ENCODE measurements at places on chromosomes 1 and 21.
A peak's percentile ranks its signal among the peaks of the same experiment; 100 is the strongest.

DNA sequence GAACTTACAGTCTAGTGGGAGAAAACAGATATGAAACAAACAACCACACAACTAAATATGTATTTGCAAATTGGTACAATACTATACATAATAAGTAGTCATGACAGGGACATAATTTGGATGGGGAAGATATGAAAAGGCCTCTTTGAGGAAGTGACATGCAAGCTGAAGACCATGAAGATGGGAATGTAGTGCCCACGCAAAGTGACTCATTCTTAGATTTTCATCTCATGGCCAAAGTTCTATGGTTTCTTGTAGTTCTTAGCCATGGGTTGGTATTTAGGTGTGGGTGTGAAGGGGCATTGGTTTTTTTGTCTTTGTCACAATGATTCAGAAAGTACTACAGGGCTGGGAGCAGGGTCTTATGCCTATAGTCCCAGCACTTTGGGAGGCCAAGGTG, 105.4 kb upstream of the FAM78B start:
- H3K4me1 ChIP-seq: no peaks in the 10 kb centered on the region
- H3K27ac ChIP-seq: no peak overlapping the region
- DNase-seq: no peak
- H3K27me3 ChIP-seq: no peaks in the 10 kb centered on the region

DNA sequence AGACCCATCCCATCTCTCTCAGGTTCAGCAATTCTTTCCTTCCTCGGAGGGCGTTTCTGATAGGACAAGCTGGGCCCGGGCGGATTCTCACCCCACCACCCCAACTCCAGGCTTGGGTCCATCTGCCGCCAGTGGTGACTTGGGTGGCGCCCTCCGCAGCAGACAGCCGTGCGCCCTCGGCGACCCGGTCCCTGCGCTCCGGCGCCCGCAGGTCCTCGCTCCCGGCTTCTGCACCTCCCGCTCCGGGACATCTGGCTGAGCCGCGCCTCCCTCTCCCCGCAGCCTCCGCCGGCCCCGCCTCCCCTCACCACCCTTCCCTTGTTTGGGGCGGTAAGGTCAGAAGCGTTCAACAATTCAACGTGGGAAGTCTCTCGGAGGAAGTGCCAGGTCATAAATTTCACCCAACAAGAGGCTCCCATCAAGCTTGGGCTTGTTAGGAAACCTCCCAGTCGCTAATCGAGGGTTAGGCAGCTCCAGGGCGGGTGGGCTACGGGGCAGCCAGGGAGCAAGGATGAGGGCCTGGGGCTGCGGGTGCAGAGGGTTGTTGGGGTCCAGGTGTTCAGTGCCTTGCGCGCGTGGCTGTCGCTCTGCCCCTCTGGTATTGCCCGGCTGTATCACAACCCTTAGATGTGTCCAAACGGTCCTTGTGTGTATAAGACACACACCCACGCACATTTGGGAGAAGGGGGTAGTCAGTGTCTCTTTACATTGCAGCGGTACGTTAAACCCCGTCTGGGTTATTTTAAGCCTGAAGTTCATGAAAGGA, 39.8 kb downstream of the OLIG1 start:
- no peak overlapping the region for H3K4me3 ChIP-seq
- H3K36me3 ChIP-seq: no peaks in the 10 kb centered on the region
- peaks cover 93% of the 10 kb centered on the region for H3K27me3 ChIP-seq
- H3K27ac ChIP-seq: no peak overlapping the region
- H3K4me1 ChIP-seq: no peaks in the 10 kb centered on the region

DNA sequence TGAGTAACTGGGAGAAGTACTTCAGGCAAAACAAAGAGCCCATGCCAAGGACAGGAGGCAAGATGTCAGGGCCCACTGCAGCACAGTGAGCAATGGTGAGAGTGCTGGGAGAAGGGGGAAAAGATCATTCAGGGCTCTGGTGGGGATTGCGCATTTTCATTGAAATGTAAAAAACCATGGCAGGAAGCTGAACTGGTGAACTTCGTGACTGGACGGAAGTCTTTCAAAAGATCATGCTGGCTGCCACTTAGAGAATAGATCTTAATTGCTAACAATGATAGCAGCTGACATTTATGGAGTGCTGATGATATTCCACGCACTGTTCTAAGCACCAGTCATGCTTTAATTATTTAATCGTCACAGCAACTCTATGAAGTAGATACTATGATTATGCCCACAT, 107.0 kb downstream of the TGFBR3 start:
- H3K4me1 ChIP-seq: no peaks in the 10 kb centered on the region
- no peak overlapping the region for H3K4me3 ChIP-seq
- no peak for DNase-seq
- H3K27me3 ChIP-seq: no peaks in the 10 kb centered on the region
- no peaks in the 10 kb centered on the region for H3K36me3 ChIP-seq

DNA sequence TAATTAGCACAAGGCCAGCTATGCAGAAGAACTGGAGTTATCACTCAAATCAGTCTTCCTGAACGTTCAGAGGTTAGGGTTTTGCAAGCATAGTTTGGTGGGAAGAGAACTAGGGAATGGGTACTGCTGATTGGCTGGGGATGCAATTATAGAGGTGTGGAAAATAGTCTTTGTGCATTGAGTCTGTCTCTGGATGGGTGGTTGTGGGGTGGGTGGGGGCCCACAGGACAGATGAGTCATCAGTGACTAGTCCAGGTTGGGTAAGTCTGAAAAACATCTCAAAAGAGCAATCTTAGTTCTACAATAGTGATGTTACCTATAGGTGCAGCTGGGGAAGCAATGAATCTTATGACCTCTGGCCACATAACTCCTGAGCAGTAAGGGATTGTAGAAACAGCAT, 89.7 kb upstream of the HMCN1 start:
- H3K4me3 ChIP-seq: no peak overlapping the region
- H3K4me1 ChIP-seq: peaks cover 16% of the 10 kb centered on the region
- no peaks in the 10 kb centered on the region for H3K27me3 ChIP-seq
- no peaks in the 10 kb centered on the region for H3K36me3 ChIP-seq

- H3K36me3 ChIP-seq: no peaks in the 10 kb centered on the region
- H3K27me3 ChIP-seq: 0 out of 2 replicates have a peak, but pooled peaks cover 4% of the 10 kb centered on the region
- no peak overlapping the region for H3K4me3 ChIP-seq
- no peaks in the 10 kb centered on the region for H3K4me1 ChIP-seq
- DNase-seq: peak; percentile 25
Measured at GRCh38 chr1:11337580-11338073, 64.6 kb downstream of the UBIAD1 start.

Data from PC-9 (cell line).